ENCODE measurements at places on chromosomes 6 and 20.

GRCh38 chr6:37207903-37208456 lies 38.0 kb downstream of the PIM1 start:
- peak; percentile 50 for DNase-seq

GRCh38 chr20:45833883-45834796 lies 541 bp downstream of the SNX21 start:
- peak; percentile 44 for DNase-seq

DNA sequence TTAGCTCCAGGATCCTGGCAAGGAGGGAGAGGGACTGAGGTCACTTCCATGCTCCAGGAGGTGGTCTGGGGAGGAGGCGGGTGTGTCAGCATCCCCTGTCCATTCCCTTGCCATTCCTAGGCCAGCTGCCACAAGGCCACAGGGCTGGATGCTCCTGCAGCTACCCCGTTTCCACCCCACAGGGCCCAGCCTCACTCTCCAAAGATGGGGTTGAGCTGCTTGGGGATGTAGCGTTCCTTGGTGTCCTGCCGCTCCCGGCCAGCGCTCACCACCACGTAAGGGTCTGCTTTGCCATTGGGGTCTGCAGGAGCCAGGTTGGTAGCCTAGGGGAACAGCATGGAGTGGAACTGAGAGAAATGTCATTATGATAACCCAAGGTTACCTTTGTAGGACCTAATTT lies 23.0 kb downstream of the ERGIC3 start:
- no peak for DNase-seq

GRCh38 chr6:22513667-22514066 lies 55.7 kb upstream of the HDGFL1 start:
- DNase-seq: no peak

DNA sequence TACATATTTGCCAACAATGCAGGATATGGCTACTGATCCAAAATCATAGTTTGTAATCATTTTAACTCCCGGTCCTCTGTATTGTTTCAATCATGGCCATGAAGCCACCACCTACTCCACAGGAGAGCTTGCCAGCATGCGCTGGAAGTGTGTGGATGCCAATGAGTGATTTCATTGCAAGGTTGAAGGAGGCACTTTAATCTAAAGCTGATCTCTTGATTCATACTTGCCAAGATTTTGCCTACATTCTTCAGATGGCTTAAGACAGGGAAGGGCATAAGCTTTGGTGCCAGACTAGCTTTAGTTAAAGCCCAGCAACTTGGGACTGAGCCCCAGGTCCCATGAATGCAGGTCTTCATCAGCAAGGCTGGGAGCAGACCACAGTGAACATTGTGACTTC lies 58.8 kb downstream of the TPD52L1 start:
- no peak for DNase-seq

DNA sequence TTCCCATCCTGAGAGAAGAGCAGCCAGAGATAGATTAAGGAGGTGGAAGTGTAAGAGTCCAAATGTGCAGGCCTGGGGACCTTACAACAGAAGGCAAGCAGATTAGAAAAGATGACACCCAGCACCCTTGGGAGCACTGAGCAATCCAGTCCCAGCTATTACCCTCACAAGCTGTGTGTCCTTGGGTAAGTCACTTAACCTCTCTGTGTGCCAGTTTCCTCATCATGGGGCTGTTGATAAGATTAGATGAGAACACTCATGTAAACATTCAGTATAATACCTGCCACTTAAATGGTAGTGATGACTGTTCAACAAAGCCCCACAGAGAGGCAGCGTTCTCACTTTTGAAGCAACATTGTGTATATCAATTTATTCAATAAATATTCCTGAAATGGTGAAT lies 114.8 kb upstream of the CST7 start:
- DNase-seq: no peak

DNA sequence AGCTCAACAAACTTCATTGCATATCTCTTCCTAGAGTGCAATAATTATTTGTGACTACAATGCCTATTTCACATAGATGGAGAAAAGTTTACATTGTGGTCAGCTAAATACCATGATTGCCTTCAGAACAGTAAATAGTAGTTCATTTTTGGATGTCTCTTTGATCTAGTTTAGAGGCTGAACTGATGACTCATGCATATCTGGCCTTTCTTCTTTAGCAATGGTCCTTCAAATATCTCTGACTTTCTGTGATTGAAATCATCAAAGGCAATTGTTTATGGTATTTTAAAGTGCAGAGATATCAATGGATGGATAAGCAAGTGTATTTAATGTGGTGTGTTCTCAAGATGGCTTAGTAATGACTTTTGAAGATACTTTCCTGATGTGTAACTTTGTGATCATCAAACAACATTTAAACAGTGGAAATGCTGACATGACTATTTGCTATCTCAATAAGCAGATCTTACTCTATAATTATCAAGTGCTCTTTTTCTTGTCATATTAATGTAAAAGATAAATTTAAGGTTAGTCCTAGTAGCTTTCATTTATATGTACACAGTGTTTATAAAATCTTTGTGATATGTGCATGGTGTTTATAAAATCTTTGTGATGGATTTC lies 523.7 kb upstream of the SLC35B3 start:
- DNase-seq: no peak

DNA sequence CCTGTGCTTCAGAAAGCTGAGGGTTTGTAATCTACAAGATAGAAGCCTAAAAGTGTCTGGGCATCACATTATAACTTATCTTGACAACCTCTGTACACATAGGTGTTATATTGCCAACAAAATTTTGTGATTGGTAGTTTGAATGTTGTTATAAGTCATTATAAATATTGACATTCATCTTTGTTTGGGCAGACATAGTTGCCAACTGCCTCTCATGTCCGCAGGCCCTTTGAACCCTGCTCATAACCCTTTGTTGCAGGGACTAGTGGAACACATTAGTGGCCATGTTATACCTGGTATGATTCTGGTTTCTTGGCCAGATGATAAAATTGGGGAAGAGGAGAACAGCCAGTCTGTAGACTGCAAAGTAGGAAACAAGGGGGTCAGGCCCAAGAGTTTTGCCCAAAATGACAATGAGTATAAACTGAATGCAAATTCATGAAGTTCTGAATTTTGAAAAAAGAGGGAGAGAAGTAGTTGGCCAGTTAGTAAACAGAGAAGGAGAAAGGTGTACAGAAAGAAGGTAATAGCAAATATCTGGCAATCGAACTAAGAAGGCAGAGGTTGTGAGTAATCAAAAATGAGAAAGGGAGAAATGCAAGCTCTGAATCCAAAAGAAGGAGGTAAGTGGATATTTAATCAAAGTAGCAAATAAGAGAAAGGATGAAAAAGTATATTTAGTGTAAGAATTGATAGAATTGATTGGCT lies 21.6 kb upstream of the LMBRD1 start:
- no peak for DNase-seq

DNA sequence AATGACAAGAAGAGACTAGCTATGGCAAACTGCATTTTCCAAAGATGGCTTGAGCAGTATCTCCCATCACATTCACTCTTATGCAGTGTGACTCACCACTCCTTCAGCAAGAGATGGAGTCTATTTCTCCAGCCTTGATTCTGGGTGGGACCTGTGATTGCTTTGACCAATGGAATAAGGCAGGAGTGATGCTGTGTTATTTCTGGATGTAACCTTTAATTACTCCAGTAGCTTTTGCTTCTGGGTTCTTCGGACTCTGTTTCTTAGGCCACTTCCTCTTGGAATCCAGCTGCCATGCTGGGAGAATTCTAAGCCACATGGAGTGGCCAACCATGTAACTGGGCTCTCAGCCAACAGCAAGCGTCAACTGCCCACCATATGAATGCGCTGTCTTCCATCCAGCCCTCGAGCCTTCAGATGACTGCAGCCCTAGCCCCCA lies 50.7 kb downstream of the TGM2 start:
- peak; percentile 40 for DNase-seq

- DNase-seq: no peak
These were observed 223.1 kb upstream of the SLC35B3 start for GRCh38 chr6:8658416-8658815.

DNA sequence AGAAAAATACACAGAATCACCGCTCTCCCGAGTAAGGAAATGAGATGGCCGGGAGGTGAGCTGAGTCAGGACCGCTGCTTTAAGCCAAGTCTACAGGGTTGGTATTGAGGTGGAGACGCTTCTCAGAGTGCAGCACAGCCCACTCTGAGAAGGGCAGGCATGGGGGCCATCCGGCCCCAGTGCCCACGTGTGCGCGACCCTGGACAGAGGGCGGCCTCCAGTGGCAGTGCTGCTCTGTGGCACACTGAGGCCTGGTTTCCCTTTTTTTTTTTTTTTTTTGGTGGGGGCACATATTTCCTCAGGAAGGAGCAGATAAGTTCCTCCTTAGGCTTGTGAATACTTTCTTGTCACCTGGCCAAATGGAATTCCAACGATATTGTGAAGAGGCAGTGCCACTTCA lies 88.8 kb downstream of the FOXC1 start:
- DNase-seq: no peak

DNA sequence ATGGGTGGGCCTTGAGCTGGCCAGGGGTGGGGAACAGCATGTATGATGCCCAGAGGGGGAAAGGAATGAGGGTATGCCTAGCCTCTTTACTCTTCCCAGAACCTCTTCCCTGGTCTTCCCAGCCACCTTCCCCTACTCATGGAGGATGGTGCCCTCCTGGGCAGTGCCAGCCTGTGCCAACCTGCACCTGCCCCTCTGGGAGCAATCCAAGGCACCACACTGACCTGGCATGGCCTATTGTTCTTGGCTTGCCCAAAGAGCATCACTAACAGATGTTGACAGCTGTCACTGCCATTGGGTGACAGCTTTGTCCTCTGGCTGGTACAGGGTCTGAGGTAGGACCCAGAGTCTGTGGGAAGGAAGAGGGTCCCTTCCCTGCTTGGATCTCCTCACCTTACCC lies 12.9 kb downstream of the LPIN3 start:
- no peak for DNase-seq
